ENCODE measurements at places on chromosomes 2 and 18.

- DNase-seq, result no peak
Observed at GRCh38 chr2:187875261-187876141, 321.3 kb upstream of the TFPI start.

- no peak for DNase-seq
Observed at GRCh38 chr2:68272246-68272994, 20.1 kb upstream of the PPP3R1 start.

DNA sequence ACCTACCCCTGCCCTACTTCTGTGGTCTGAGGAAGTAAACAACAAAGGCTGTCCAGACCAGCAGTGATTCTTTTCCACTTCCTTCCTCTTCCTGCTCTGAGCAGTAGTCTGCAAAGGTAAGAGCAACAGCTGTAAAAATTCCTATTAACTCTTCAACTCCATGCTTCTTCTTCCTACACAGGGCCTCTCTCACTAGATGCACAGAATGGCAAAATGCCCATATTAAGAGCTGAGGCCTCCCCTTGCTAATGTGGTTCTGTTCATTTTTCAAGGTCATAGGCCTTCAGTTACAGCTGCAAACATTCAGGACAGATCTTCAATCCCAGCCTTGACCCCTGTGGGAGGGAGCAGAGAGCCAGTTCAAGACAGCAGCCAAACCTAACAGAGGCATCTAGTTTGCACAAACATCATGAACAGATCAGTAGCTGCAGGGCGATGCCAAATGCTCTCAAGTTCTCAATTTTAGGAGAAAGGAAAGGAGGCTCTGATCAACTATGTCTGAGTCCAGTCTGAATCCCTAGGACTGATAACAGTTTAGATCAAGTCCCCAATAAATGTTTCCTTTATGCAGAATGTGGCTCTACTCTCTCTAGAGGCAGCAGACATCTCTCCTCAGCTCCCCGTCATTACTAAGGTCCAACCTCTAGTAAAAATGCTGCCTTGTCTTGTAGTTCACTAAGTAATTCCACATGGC is 20.9 kb downstream of the SLC40A1 start:
- peak; percentile 21 for DNase-seq

- no peak for DNase-seq
Observed at GRCh38 chr18:27500531-27500930, 315.4 kb upstream of the CHST9 start.

- DNase-seq, result no peak
Observed at GRCh38 chr2:176614049-176614448, 344.8 kb downstream of the MTX2 start.

DNA sequence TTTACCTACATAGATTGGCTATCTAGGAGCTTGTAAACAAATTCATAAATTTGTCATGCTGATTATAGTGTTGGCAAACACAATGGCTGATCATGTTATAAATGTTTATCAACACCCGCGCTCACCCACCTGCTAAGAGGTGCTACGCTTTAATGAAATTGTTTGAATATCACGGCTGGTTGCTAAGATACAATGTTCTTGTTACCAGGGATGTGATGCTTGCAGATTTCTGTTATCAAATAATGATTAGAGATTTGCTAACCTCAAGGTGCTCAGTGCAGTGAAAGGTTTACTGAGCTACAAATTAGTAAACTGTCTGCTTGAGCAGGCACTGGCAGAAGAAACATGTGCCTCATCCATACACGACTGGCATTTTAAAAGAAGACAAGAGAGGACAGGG is 160.0 kb upstream of the ZEB2 start:
- no peak for DNase-seq

- DNase-seq, result no peak
Observed at GRCh38 chr2:147076634-147077033, 768.2 kb upstream of the ACVR2A start.

GRCh38 chr2:242015108-242016065 is 145.9 kb downstream of the RTP5 start:
- no peak for DNase-seq

GRCh38 chr18:34223893-34224422 is 755 bp downstream of the NOL4 start:
- DNase-seq, result peak; percentile 1

DNA sequence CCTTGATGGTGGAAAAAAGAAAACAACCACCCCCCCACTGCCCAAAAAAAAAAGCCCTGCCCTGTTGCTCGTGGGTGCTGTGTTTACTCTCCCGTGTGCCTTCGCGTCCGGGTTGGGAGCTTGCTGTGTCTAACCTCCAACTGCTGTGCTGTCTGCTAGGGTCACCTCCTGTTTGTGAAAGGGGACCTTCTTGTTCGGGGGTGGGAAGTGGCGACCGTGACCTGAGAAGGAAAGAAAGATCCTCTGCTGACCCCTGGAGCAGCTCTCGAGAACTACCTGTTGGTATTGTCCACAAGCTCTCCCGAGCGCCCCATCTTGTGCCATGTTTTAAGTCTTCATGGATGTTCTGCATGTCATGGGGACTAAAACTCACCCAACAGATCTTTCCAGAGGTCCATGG is 28.0 kb downstream of the MAL start:
- no peak for DNase-seq

GRCh38 chr2:108553209-108553919 is 19.1 kb downstream of the LIMS1 start:
- DNase-seq, result no peak

- DNase-seq, result no peak
Observed at GRCh38 chr2:160377204-160377995, 116.2 kb downstream of the RBMS1 start.

GRCh38 chr2:239650674-239651073 is 249.9 kb upstream of the HDAC4 start:
- DNase-seq, result no peak

GRCh38 chr2:49002750-49003149 is 151.6 kb downstream of the FSHR start:
- no peak for DNase-seq

DNA sequence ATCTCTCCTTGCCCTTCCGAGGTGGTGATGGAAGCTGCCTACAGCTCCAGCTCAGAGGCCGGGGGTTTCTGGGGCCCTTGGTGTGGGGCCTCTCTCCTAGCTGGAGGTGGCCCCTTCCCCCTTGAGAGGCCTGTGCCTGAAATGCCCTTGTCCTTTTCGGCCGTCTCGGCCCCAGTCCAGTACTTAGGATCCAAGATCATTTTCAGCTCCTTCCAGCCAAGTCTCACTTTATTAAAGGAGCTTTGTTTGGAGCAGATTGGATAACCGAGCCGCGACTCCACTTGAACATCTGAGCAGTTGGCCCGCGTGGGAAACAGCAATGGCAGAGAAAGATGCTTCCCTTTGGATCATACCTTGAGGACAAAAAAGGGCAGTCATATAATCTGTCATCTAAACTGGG is 125.0 kb downstream of the NEDD4L start:
- no peak for DNase-seq

GRCh38 chr2:225494100-225494459 is 94.6 kb downstream of the NYAP2 start:
- no peak for DNase-seq

DNA sequence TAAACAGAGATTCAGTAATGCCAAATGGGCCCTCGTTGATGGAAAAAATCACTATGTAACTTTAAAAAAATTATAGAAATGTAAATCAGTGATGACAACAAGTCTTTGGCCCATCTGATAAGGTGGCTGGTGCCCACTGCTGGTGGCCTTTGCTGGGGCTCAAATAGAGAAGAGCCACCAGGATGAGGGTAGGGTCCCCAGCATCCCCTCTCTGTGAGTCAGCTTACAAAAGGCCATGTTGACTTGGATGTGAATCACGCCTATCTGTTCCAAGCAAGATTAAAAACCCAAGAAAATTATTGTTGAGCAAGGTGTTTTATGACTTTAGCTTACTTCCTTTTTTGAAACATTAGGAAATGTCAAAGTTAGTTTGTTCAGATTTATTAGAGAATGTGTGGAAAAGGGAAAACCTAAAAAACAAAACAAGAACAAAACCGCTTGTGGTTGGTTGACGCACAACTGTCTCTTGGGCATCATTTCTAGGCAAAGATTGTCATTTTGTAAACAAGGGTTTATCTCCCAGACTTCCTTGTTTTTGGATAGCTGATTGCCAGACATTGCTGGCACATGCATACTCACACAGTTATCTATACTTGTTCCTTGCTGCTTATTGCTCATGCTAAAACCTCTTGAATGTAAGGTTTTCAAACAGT is 53.7 kb upstream of the ZNF396 start:
- no peak for DNase-seq

DNA sequence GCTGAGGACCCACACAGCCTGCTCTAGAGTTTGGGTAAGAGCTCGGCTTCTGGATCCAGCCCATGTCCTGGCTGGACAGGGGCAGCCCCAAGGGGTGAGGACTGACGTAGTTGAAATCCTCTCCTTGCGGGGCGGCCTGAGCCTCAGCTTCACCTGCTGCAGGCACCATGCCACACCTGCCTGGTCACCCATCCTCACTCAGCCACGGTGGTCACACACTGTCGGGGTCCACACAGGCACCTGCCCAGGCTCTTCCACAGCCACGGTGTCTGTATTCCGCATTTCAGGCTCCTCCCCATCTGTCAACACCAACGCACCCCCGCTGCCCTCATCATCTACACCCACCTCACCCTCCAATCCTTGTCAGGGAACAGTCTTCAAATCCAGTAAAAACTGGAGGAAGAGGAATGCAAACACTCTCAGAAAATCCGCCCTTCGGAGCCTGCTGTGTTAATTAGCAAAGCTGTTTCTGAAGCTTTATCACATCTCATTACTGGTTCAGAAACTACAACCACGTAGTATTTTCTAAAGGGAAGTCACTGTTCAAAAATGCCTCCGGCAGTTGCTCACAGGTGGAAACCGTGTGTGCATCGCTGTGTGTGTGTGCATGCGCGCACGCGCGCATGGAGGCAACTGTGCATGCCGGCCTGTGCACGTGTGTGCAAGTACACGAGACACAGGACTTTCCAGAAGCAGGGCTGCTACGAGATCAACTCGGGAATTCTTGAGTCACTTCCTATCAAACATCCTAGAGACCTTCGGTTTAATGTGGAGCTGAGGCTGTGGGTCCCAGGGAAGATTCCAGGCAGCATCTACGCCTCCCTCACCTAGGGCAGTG is 38.2 kb downstream of the SLC66A2 start:
- DNase-seq, result peak; percentile 6

DNA sequence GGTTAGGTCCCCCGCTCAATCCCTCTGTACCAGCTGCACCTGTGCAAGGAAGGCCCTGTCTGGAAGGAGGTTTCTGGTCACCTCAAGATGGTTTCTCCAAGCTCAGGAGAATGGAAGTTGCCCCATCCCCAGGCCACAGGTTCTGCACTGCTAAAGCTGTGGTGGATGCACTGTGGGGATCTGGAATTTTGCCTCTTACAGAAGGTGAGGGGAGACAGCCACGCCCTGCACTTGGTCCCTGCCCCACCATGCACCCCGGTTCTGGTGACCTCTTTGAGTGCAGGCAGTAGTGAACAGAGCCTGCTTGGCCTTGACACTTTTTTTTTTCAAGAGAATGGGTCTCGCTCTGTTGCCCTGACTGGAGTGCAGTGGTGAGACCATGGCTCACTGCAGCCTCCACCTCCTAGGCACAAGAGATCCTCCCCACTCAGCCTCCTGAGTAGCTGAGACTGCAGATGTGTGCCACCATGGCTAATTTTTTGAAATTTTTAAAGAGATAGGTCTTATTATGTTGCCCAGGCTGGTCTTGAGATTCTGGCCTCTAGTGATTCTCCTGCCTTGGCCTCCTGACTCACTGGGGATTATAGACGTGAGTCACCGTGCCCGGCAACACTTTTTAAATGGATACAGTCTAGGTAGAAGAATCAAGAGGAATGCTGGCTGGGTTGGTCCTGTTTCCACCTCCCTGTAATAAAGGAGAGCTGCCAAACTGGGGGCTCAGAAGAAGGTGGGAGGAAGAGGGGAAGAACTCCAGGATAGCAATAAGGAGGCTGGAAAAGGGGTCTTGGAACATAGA is 5.8 kb upstream of the NT5DC4 start:
- no peak for DNase-seq

DNA sequence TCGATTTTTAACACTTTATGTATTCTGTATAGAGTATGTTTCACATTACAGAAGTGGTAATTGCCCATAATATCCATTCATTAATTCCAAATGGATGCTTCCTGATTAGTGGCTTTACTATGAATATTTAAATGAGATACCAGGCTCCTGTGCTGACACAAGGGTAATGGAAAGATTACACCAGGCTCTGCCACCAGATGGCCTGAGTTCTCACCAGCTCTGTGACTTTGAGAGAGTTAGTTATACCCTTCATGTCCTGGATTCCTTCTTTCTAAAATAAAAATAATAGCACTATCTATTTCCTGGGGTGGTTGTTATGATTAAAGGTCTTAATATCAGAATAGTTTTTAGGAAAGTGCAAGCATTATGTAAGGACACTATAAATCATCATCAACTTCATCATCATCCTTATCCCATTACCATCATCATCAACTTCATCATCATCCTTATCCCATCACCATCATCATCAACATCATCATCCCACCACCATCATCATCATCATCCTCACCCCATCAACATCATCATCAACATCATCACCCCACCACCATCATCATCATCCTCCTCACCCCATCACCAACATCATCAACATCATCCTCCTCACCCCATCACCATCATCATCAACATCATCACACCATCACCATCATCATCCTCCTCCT is 151.8 kb downstream of the DNER start:
- no peak for DNase-seq

DNA sequence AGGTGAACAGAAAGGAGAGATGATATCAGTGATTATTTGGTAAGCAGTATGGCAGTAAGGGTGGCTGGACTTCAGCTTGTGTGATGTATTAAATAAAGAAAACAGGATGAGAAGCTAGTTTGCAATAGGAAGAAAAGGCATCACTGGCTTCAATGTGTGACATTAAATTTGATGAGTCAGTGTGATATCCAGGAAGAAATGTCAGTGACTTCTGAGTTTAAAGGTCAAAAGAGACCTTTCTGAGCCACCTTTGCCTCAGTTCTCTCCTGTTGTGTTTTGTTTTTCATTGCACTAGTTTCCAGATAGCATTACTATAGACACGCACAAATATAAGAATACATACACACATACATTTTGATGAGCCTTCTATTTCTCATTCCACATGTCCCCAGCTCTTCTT is 105.6 kb downstream of the PIGN start:
- peak; percentile 8 for DNase-seq

- DNase-seq, result no peak
Observed at GRCh38 chr18:13226533-13227144, 8.1 kb downstream of the LDLRAD4 start.

DNA sequence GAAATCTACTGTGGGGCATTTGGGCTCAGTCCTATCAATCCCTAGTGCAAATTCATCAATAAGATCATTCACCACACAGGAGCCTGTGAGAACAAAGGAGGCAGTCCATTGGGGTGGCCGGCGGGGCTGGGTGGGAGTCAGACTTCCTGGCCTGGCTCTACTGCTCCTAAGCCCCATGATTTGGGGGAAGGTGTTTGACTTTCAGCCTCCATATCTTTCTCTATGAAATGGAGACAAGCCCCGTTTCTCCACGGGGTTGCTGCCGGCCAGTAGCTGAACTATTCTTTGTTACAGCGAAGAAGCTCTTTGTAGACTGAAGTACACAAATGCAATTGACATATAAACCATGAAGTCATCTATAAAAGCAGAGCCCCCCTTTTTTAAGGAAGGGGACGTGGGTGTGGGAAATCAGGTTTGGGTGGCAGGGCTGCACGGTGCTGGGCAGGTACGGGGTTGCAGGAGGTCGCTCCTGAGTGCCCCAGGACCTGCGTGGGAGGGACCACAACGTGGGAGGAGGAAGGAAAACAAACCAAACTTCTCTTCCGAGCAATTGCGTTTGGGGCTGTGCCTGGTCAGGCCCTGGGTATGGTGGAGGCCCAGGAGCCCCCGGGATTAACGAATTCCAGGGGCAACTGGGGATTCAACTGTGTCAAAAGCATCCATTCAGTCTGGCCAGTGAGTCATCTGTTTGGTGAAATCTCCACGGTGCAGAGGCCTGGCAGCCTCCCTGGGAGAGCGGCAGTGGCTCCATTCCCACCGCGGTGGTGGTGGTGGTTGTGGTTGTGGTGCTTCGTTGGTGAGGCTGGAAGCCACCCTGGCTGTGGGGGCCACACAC is 18.2 kb downstream of the FBLN7 start:
- DNase-seq, result no peak

Measured in kidney capillary endothelial cell (primary cell).